Mesenteric fat pad (tissue), 1 donor: ENCODE measurements at places on chromosomes 7 and 10. TPM values are rescaled to one million over a fixed set of nuclear protein-coding genes. Genes with fewer than 3 reads are reported as not detected.

DNA sequence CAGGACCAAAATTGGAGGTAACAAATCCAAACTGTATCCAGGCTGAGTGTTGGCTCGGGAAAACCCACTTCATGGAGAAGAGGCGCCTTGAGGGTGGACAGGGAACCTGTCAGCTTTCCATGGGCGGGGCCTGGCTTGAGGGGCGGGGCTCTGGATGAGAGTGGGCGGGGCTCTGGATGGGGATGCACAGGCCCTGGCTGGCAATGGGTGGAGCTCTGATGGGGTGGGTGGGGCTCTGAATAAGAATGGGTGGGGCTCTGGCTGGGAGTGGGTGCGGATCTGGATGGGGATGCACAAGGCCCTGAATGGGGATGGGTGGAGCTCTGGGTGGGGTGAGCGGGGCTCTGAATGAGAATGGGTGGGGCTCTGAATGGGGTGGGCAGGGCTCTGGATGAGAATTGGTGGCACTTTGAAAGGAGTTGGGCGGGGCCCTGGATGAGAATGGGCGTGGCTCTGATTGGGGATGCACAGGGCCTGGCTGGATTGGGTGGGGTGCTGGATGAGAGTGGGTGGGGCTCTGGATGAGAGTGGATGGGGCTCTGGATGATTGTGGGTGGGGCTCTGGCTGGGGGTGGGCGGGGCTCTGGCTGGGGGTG is 96.6 kb upstream of the NPTX2 start:
- DNase-seq: no peak

Gene ALOX5
- total RNA-seq: 36.8 TPM

Gene MRPL43
- 61.7 TPM for total RNA-seq

Gene ZPBP
- not detected for total RNA-seq

DNA sequence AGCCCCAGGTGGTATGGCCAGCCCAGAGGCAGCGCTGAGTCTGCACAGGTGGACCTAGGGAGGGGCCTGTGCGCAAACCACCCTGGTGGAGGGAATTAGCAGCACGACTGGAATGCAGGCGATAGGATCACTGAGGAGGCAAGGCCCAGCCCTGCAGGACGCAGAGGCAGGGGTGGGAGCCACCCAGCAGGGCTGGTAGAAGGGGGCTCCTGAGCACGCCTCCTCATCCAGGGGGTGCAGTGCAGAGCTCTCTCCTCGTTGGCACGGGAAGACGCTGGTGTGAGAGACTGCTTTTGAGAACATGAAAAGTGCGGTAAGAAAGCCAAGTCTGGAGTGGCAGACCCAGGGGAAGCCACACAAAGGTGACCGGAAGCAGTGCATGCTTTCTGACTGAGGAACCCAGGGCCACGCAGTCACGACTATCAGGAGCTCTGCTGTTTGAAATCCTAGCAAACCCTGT is 6.0 kb downstream of the FXYD4 start:
- no peak for DNase-seq
